Activated CD4-positive, alpha-beta T cell treated with anti-CD3 and anti-CD28 coated beads, Interleukin-2, amount 10 ng/mL, durations not matched to agents 24 days and 14 days (primary cell): ENCODE measurements at places on chromosomes 7 and 10. TPM values are rescaled to one million over a fixed set of nuclear protein-coding genes. Genes with fewer than 3 reads are reported as not detected.
A peak's percentile ranks its signal among the peaks of the same experiment; 100 is the strongest.

Gene CHST15
- 0.16 and 0.36 TPM in 2 replicates for total RNA-seq

Gene UPP1
- total RNA-seq, result 61.5 and 64.2 TPM in 2 replicates

Gene MALSU1
- total RNA-seq, result 92.8 and 98.8 TPM in 2 replicates

Gene CCL24
- total RNA-seq, result not detected in 2 replicates

- DNase-seq, result no peak
These were observed 43.9 kb upstream of the BMS1 start for GRCh38 chr10:42738679-42739078.

DNA sequence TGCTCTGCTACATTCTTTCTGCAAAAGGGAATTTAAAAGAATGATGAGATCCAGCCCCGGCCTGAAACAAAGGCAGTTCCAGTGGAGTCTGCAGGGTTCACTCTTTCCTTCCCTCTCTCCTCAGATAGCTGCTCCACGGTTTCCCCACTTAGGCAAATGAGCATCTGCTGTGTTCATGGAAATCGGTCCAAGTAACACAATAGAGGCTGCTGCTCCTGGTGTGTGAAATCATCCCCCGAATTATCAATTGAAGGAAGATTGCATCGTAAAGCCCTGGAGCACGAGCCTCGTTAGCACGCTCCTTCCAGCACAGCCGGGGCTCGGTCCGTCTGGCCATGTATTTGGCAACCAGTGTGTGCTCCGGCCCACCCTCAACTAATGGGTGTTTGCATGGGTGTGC is 108.3 kb upstream of the DPP6 start:
- DNase-seq, result no peak

DNA sequence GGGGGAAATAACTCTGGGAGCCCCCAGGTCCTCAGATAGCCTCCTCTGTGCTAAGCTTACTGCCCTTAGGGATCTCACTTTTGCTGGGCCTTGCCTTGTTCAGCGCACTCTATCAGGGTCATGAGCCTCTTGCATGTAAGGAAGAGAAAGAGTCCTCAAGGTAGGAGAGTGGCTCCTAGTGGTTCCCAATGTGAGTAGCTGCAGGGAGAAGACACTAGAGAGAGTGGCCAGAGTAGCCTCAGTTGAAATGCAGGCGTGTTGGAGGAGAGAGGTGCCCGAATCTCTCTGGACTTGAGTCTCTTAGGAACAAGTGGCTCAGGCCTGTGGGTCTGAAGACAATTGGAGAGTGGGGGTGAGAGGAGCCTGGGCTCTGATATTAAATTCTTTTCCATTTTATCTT is 94.3 kb upstream of the SORCS3 start:
- DNase-seq, result no peak

Gene BTBD16
- total RNA-seq, result not detected in 2 replicates

DNA sequence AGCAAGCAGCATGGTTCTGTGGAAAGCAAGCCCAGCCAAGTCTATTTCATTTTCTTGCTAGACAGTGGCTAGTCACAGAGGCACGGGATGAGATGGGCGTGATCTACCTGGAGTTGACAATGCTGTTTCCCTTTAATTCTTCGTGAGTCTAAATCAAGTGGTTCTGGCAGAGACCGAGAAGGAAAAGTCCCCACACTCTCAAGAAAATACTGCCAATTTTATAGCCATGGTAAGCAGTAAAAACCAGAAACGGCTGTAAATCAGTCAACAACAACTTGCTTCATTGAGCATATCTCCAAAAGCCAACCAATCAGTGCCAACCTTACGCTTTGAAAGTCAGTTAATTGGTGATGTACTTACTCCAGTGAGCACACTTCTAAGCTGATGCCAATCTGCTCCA is 223.4 kb downstream of the SEC23IP start:
- DNase-seq, result no peak

DNA sequence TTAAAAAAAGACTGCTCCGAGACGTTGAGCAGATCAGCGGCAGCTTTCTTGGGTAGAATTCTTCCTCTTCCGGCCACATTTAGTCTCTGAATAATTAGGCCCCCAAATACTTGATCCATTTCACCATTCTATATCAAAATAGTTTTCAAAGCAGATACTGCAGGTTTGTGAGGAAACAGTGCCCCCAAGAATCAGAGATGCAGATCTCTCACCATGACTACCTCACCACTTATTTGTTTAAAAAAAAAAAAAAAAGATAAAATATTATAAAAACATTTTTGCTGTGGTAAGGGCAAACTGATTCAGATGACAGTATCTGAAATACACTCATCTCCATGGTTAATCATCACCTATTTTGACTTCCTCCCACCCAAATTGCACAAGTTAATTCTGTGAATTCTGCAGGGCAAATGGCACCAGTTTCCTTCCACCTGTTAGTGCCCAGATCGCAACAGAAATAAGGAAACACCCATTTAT is 210.4 kb downstream of the FAM107B start:
- DNase-seq, result peak; percentile 72

DNA sequence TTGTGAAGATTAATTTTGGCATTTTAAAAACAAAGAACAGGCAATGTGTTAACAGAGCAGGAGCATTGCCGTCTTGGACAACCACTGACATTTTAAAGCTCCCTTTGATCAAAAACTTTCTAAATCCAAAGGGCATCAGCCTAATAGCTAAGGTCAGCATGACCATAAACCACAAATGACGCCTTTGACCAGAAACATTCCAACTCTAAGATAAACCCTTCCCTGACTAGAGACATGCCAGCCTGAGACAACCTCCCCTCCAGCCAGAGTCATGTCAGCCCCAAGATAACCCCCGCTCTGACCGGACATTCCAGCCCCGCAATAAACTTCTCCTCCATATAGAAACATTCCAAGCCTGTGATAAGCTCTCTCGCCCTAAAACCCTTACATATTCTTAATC is 949.4 kb upstream of the POT1 start:
- no peak for DNase-seq
